Effector CD4-positive, alpha-beta T cell (primary cell): ENCODE measurements at places on chromosomes 1 and 21.

DNA sequence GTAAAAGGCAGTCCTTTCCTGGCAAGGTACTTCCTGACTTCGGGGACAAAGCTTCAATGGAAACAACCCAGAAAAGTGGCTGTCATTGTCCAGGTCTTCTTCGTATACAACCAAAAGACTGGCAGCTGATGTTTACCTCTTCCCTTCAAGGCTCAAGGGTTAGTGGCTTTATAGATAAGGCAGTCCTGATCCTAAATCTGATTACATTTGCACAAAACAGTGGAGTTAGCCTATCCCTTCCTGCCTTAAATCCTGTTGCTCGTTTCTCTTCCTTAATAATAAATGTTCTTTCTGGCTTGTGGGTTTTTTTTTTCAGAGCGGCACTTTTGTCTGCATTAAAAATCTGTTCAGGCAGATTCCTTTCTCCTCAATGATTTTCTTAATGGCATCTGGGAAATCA is 169.3 kb upstream of the KCTD3 start:
- no peak for DNase-seq

- no peak for DNase-seq
Observed at GRCh38 chr1:2322581-2323211, 68.7 kb downstream of the MORN1 start.

GRCh38 chr1:118716775-118717174 is 271.4 kb downstream of the TBX15 start:
- DNase-seq = no peak

- no peak for DNase-seq
Observed at GRCh38 chr1:39544327-39544726, 32.3 kb downstream of the PABPC4 start.

- DNase-seq = no peak
Observed at GRCh38 chr21:44780767-44781459, 20.7 kb downstream of the UBE2G2 start.

- no peak for DNase-seq
Observed at GRCh38 chr1:109933856-109934711, 23.4 kb downstream of the CSF1 start.

GRCh38 chr1:53871221-53871620 is 18.4 kb downstream of the YIPF1 start:
- DNase-seq = no peak

DNA sequence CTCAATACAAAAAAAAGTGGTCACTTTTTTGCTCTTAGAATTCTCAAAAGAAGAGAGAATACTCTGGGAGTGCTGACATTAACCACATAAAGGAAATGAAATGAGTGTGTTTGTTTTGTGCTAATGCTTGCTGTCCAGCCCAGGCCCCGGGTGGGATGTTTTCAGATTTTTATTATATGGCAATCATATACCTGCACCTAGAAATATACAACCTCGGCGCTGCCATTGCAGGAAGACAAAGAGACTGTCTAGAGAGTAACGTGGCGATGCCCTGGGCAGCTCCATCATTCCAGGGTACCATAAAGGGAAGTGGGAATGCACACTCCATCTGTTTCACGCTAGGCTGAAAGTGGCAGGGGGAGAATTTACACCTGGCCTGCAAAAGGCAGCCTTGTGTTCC is 7.1 kb downstream of the BACE2 start:
- no peak for DNase-seq

DNA sequence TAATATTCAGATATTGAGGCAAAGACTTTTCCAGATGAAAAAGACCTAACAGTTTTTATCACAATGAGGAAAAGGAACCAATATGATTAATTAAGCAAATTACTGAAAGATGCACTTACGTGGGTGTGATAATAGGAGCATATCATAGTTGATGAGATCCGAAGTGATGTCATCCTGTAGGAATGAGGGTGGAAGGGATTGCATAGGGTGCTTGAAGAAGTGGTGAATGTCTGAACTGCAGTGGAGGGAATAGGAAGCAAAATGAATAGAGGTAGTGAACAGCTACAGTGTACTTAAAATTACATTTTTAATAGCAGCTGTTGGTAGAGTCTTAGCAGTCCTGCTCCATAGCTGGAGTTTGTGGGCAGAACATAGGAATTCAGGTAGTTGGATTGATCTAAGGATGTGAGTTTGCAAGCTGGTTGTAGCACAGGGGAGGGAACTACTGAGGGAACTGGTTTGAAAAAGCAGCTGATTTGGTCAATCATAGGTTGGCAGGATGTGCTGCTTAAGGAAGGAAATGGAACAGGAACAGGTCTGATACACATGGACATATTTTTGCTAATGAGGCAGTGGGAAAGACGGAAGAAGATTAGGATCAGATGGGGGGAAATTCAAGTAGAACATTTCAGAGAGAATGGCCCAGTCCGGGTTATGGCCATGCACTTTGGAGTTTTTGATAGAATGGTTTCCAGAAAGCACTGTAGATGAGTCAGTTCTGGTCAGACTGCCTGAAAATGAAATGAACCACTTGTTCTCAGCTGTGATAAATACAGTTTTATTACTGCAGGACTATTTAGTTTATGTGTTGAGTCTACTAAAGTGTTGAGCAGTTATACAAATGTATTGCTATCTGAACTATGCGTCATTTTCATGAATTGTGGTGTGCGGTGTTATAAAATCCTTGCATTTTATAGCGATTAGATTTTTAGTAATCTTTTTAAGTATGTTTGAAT is 155.8 kb downstream of the RYR2 start:
- no peak for DNase-seq

DNA sequence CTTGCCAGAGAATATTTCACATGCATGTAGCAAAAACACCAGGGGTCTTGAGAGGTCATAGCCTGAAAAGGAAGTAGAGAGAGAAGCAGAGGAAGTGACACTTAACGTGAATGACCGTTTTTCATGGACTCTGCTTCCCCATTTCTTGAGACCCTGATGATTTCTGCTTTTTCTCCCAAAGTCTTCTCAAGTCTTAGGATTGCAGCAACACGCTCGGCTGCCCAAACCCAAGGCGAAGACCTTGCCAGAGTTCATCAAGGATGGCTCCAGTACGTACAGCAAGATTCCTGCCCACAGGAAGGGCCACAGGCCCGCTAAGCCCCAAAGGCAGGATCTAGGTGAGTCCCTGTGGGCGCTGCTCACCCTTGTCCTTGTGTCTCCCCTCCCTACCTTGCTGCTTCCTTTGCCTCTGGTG is 12.8 kb downstream of the THEMIS2 start:
- DNase-seq = no peak

DNA sequence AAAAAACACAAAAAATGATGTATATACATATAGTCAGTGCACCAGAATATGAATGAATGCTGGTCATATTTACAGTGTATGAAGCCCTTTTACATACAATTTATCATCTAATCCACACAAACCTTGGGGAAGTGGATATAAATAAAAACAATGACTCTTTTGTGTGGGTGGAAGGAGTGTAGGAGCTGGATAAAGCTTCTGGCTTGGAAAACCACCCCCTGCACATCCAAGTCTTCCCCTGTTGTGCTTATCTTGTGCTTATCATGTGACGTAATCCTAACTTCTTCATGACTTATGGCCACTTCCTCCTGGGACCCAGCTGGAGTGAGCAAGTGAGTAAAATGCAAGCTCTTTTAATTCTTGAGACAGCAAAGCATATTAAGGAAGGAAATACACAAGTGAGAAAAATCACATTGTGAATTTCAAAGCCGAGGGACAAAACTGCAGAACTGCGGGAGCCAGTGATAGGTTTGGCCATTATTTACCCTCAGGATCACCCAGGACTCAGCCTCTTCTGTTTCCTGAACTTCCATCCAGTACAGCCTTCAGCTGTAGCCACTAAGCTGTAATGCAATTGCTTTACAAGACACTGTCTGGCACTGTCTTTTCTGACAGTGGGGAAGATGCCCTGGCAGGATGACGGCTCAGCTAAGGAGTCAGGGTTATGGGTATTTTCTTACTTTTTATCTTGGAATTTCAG is 104.0 kb upstream of the PPM1J start:
- DNase-seq = no peak

DNA sequence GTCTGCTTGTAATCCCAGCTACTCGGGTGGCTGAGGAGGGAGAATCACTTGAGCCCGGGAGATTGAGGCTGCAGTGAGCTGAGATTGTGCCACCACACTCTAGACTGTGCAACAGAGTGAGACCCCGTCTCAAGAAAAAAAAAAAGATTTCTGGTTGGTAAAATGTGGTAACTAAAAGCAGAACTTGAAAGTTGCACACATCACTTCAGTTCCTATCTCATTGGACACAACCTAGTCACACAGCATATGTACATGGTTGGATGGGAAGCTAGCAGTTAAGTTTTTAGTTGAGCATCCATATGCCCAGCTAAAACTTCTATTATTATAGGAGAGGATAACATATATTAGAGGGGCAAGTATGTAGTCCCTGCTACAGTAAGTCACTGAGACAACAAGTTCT is 22.1 kb downstream of the BCAS2 start:
- no peak for DNase-seq

DNA sequence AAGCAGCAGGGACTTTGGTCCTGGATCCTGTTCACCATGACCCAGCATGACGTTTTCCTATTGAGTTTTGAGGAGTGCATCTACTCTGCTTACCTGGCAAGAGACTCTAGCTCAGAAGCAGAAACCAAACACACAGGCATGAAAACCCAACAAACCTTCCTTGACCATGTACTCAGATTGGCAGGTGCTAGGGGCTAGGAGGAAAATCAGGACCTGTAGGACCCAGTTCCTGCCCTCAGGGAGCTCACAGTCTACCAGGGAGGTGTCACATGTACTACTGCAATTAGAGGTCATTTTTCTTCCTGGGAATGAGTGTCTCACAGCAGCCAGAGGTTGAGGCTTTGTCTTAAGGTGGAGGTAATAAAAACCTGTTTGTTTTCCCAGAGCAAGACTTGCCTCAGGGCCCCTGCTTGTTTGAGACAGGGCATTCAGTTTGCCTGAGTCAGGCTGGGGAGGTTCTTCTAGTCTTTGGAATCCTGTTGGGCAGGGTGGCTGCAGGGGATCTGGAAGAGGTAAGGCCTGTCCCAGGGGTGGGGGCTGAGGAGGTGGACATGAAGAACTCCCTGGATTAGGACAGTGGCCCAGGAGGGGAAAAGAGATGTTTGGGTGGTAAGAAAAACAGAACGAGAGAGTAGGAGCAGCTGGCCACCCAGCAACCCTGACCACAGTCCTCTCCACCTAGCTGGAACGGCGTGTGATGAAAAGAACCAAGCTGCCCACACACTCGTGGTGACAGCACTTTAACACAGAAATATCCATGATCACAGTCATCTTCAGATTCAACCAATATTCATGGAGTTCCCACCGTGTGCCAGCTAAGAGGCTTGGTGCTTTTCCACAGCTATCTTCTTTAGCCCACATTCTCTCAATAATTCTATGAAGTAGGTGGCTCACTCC is 30.8 kb downstream of the IER5 start:
- no peak for DNase-seq

GRCh38 chr1:156887734-156888133 is 5.8 kb upstream of the PEAR1 start:
- no peak for DNase-seq

GRCh38 chr1:214384373-214385079 is 103.6 kb downstream of the SMYD2 start:
- DNase-seq = no peak

DNA sequence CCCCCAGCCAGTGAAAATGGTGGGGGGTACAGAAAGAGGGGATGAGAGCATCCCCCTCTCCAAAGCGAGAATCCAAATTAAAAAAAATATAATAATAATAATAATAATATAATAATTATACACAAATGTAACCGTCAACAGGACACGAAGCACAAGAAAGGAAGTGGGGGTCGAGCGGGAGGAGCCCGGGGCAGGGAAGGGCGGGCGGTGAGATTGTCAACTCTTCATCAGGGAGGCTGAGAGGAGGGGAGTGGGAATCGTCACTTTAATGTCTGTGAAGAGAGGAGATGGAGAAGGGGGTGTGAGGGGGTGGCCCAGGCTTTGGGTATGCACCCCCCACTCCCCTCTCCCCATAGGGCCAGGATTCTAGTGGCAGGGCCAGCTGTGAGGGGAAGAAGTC is 33.2 kb downstream of the MEF2D start:
- no peak for DNase-seq

DNA sequence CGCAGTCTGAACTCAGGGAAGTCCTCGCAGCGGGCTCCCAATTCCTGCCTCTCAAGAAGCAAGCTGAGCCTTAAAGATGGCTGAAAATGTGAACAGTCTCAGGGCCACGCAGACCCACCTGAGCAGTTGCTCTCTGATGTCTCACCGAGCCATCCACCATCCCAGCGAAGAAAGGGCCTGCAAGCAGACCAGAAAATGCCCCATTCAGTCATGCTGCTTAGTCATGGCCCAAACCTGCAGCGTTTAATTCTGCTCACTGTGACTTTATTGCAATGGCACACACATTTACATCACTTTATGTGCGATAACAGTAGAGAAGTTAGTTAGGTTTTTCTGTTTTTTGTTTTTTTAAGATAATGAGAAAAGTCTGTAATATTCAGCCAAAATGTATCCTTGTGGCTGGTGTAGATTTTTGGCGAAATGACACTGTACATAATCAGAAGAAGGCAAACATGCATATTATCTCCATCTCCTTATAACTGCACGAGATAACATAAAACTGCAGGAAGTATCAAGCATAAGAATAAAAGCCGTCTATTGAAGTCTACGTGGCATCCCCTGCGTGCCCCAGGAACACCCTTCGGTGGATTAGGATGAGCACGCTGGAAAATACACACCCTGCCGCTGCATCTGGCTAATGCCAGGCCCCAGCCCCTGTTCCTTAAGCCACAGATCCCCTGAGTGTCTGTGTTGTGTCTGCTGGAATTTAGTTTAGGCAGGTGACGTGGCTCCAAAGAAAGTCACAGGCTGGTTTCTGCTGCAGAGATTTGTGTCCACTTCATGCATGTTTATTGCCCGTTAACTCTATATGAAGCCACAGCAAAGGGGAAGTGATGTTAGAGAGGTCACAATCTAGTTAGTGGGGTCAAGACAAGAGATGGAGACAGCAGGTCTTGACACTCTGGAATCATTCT is 119.8 kb upstream of the IRF2BP2 start:
- DNase-seq = no peak

DNA sequence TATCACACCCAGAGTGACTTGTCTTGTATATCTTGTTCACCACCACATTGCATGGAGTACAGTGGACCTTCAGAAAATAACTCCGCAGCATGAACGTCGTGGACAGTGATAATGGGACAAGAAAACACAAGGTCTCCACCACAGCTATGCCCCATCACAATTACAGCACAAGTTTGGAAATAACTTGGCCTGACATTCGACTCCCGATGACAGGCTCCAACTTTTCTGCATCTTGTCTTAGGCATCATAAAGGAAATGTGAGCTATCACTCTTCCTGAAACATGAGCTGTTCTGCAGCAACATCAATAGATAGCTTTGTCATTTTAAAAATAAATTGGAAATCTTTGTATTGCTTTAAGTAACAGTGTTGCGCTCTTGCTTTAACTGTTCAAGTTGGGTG is 2.9 kb downstream of the RRP1B start:
- DNase-seq = no peak

DNA sequence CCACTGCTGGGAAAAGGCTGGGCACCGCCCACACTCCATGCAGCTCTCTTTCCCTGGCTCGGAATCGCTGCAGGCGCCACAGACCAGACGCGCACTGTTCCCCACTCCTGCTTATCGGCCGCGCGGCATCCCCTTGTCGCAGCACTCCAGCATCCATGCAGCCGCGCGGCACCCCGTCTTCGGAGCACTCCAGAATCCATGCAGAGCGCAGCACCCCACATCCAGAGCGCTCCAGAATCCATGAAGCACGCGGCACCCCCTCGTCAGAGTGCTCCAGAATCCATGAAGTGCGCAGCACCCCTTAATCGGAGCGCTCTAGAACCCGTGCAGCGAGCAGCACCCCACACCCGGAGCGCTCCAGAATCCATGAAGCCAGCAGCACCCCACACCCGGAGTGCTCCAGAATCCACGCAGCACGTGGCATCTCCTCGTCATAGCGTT is 9.5 kb downstream of the TFF3 start:
- no peak for DNase-seq
